ENCODE measurements at places on chromosomes 2 and 18.
A peak's percentile ranks its signal among the peaks of the same experiment; 100 is the strongest.

DNA sequence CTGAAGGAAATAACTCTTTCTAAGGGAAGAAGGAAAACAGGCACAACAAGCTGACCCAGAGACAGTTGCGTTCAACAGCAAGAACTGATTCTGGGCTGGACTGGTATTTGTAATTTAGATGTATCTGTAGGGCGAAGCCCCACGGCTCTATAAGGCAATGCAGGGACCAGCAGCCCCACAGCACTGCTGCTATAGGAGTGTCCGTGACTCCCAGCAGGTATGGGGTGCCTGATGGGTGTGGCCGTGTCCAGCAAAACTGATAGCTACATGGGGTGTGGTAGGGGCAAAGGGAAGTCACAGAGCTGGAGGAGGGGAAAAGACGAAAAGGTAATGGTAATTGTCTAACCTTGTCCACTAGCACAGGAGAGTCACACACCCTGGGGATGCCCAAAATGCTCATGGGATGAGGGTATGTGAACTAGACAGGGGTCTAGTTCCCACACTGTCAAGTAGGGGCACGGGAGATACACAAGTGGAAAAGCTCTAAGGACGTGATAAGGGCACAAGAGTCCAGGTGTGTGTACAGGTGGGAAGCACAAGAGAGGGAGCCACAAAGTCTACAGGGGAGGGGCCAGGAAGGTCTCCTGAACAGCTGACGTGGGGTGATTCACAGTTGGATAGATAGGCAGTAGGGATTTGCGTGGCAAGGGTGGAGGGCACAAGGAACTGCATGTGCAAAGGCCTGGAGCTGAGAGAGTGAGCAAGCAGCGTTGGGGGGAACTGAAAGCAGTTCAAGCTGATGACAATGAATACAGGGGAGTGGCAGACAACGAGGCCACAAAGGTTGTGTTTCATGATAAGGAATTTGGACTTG, 48.5 kb upstream of the ASPRV1 start:
- peak; percentile 99 for DNase-seq

DNA sequence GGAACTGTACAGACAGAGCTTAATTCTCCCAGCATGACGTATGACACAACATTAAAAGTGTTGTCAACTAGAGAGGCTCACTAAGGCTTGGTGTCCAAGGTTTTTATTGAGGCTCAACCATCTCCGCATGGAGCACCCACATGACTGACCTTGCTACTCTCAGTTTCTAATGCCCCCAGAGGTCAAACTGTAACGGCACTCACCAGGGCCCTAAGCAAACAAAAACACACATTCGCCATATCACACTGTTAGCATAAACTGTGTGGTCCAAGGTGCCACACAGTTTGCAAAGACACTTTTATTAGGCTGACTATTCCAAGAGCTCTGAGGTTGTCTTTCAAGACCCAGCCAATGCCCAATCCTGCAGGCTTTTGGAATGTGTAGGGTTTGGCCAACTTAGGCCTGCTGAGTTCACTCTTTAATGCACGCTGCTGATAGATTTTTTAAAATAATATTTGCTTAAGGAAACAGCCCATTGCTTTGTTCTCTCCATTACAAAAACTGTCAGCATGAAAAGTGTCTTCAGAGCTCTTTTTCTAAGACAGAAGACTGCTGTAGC, 114.9 kb downstream of the DSC3 start:
- DNase-seq, result no peak

DNA sequence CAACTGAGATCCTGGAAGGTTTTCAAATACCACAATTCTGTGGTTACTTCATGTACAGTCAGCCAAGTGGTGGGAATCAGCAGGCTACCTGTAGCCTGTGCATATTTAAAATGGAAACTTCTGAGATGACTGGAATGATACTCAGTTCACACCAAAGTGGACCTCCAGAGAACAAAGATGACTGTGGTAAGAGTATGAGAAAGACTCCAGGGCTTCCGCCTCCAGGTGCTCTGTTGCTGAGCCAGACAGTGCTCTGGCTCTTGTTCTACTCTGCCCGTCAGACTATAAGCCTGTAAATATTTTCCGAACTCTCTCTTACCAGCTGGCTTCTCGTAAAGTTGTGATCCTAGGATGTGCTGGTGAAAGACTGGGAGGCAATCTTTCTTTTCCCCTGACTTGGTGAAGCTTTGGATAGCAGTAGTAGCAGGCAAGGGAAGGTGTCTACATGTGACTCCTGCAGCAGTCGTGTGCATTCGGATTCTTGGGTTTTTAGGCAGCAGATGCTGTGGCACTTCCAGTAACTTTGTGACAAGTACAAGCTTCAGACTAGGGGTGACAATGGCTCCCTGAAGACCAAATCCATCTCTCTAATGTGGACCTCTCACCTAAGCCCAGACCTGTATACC, 23.1 kb downstream of the ST3GAL5 start:
- no peak for DNase-seq

DNA sequence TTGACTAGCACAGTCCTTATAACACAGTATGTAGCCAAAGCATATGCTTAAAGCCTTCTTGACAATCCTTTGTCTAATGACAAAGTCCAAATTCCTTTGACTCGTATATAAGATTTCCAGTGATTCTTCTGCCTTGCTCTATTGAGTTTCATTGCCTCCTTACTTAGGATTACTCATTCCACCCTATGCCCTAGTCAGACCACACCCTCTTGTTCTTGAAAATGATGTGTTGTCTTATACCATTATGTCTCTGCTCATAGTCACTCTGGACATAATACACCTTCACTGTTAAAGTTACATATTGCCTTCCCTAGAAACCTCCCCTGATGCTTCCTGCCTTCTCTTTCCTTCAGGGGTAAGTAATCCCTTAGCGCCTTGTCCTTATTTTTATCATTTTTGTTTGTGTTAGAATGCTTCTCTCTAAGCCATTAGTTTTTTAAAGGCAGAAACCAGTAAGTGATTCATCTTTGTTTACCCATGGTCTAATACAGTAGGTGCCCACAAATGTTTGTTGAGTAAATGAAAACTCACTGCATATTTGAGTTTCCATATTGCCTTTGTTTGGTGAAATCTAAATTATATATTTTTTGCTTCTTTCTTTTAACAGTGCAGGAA, 19.3 kb downstream of the GPD2 start:
- no peak for DNase-seq

DNA sequence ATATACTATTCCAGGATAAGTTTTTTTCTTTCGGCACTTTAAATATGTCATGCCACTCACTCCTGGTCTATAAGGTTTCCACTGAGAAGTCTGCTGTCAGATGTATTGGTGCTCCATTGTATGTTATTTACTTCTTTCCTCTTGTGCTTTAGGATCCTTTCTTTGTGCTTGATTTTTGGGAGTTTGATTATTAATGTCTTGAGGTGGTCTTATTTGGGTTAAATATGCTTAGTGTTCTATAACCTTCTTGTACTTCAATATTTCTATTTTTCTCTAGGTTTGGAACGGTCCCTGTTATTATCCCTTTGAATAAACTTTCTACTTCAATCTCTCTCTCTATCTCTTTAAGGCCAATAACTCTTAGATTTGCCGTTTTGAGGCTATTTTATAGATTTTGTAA, 28.3 kb downstream of the STPG4 start:
- DNase-seq, result no peak

- DNase-seq, result no peak
Measured at GRCh38 chr2:237051861-237052260, 33.8 kb upstream of the COPS8 start.

Data from hematopoietic multipotent progenitor cell treated with erythropoietin and hydrocortisone succinate and interleukin-3 and kit ligand, for 8 days (in vitro differentiated cells).